ENCODE measurements at places on chromosomes 12 and 14. TPM values are rescaled to one million over a fixed set of nuclear protein-coding genes. Genes with fewer than 3 reads are reported as not detected.

GRCh38 chr12:56476972-56477432 lies 8.6 kb downstream of the SPRYD4 start:
- H3K4me1 ChIP-seq, result peaks cover 15% of the 10 kb centered on the region
- H3K36me3 ChIP-seq, result no peaks in the 10 kb centered on the region
- no peak overlapping the region for H3K27ac ChIP-seq
- H3K27me3 ChIP-seq, result no peaks in the 10 kb centered on the region
- H3K4me3 ChIP-seq, result no peak overlapping the region

DNA sequence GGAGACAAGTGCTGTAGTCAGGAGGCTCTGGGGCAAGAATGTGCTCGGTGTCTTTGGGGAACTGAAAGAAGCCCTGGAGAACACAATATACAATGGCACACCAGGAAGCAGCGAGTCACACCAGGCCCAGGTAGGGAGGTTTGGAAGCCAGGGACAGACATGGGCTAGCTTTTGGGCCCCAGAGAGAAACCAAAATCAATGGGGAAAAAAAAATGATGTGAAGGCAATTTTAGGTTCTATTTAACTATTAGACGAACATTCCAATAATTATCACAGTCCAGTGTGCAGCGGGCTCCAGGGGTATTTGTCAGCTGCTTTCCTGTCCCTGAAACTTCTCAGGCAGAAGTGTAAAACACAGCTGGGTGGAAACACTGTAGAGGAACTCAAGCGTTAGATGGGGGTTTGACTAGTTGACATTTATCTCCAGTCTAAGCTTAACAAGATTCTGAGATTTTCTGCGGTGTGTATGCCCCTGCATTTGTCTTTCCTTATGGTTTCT lies 21.8 kb upstream of the EGLN3 start:
- H3K4me3 ChIP-seq, result no peak overlapping the region
- no peaks in the 10 kb centered on the region for H3K36me3 ChIP-seq
- H3K27me3 ChIP-seq, result no peaks in the 10 kb centered on the region
- DNase-seq, result no peak
- H3K27ac ChIP-seq, result no peak overlapping the region

GRCh38 chr12:81284137-81284536 lies 206.3 kb downstream of the ACSS3 start:
- no peaks in the 10 kb centered on the region for H3K4me1 ChIP-seq
- no peaks in the 10 kb centered on the region for H3K36me3 ChIP-seq
- H3K27ac ChIP-seq, result no peak overlapping the region
- DNase-seq, result no peak

The DIO3 gene
- not detected for total RNA-seq

The MYO1A gene
- not detected for total RNA-seq

The RIMBP2 gene
- total RNA-seq, result not detected

The TIMELESS gene
- 5.1 TPM for total RNA-seq
